ENCODE measurements at places on chromosomes 11 and 22.

DNA sequence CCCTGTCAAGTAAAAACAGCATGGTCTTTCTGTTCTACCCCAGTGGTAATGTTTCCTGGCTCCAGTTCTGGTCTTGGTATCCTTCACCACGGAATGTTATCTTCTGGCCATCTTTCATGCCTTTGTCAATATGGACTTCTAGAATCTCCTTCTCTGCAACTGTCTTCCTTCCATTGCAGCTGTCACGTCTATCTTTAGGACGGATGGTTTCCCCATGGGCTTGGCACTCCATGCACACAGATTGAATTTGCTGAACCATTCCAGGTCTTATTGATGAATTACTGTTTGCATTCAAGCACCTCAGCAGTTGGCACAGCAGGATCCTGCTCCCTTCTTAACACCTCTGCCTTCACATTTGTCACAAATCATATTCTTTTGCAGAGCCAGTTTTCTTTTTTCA, 44.9 kb upstream of the SLC25A18 start:
- DNase-seq, result no peak

DNA sequence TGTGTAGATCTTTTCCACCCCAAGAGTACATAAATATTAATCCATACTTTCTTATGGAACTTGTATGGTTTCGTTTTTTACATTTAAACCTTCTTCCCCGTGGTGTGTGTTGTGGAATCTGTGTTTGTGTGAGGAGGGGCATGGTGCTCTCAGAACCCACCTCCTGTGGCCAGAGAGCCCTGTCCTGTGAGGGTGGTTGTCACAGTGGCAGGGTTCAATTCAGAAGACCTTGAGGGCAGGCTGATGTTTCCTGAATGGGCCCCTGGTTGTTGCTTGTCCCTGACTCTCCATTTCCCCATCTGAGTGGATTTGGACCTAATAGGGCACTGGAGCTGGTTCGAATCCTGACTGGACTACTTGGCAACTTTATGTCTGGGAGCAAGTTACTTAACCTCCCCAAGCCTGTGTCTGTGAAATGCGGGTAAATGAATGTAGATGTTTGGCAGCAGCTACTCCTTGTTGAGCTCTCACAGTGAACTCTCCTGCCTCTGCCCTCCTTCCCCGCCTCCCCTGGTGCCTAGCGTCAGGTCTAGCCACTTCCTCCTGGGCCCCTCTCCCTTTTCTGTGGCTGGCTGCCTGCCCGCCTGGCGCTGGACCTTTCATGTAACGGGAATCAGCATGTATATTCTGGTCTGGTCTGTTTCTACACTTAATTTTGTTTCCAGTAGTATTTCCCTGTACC, 7.3 kb downstream of the NEAT1 start:
- DNase-seq, result no peak

DNA sequence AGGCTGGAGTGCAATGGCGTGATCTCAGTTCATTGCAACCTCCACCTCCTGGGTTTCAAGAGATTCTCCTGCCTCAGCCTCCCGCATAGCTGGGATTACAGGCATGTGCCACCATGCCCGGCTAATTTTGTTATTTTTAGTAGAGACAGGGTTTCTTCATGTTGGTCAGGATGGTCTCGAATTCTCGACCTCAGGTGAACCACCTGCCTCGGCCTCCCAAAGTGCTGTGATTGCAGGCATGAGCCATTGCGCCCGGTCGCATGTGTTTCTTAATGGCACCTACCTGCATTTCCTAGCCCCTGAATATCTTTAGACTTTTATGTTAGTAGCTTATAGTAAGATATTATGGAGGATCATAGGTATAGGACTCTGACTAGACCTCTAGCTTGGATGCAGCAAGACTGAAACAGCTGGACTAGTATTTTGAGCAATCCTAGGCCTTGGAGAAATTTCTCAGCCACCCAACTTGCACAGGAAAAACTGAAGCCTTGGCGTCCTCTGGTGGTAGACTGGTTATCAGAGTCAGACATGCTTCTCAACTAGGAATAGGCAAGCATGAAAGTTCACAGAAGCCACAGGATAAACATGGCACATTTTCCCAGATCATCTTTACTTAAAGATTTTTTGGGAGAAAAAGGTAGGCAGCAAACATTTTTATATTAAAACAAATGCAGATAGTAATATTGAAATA, 22.7 kb upstream of the C1QTNF4 start:
- DNase-seq, result peak; percentile 29

DNA sequence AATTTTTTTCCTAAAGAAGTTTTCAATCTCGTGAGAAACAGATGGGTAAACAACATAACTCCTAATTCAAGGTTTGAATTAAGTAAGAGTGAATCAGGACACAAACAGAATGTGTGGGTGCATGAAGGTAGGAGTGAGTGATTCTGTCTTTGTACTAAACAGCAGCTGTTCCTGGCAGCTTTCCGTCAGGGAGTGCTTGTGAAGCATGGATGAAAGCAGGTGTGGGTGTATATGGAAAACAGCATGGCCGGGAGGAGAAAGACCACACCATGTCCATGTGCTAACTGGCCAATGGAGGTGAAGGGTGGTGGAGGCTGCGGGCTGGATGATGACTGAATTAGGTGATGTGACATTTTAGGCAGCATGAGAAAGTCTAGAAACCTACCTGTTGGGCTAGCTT, 49.6 kb downstream of the BARX2 start:
- no peak for DNase-seq

DNA sequence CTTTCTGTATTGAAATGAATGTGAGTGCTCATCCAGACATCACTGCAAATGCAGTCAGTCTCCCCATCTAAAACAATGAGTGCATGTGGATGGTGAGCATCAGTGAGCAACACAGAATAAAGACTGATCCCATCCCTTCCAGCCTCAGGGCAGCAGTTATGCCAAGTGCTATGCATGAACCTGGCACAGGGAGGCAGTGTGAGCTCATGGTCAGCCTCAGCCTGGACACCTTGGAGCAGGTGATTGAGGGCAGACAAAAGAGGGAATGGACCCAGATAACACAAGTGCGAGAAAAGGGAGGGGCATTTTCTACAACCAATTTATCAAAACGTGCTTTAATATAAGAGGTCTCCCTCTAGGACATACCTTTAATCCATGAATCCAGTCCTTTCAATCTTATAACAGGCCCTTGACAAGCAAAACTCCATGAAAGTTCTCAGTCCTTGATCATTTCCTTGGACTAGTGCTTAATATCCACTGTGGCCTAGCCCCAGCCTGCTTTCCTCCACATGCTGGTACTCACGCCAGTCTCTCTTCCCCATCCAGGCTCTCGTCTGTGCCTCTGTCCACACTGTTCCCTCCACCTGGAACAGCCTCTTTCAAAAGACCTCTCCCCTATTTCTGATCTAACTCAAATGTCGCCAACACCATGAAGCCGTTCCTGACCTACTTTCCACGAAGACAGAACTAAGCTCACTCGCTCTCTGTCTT, 50.5 kb upstream of the LRRC55 start:
- DNase-seq, result peak; percentile 63

GRCh38 chr11:47187723-47188122, 1.5 kb upstream of the PACSIN3 start:
- no peak for DNase-seq

- DNase-seq, result no peak
Measured at GRCh38 chr11:30313580-30313979, 9.3 kb upstream of the ARL14EP start.

DNA sequence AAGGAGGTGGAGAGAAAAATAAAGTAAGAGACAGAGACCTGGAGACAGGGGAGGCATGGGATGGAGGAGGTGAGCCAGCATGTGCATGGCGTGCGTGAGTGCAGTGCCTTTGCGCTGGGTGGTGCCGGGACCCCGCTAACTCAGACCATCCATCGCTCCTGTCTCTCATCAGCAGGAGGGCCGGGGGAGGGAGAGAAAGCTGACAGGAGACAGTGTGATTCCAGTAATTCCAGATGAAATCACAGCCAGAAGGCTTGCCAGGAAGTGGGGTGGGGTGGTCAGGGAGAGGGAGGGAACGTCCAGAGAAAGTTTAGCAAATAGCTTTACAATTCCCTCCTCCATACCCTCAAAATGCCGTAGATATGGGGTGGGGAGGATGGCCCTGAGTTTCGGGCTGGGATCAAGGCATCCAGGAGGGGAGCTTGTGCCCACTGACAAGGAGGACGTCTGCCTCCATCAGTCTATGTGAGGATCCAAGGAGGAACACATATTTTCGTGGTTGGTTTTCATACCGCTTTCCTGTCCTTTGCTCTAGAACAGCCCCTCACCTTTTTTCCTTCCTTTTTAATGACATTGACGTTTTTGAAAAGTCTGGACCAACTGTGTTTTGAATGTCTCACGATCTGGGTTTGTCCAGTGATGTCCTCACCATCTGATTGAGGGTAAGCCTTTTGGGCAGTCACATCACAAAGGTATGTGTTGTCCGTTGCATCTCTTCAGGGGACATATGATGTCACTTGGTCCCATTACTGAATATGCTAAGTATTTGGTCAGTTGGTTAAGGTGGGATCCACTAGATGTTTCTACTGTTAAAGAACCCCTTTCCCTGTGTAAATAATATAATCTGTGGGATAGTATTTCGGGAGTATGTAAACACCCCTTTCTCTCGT, 567.3 kb downstream of the MIAT start:
- DNase-seq, result no peak

DNA sequence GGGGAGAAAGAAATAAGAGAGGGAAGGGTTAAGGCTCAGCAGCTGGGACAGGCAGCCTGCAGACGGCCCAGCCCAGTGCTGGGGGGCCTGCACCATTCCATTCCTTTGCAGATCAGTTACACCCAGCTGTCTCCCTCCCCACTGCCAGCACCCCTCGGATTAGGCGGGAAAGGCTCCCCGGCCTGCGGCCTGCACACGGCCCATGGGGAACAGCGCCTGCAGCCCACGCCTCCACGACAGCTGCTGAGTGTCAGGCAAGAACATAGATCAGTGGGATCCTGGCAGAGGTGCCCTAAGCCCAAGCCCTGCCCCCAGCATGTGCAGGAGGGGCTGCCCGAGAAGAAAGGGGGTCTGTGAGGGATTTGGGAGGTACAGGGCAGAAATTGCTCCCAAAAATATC, 65.8 kb upstream of the MYOD1 start:
- DNase-seq, result no peak

DNA sequence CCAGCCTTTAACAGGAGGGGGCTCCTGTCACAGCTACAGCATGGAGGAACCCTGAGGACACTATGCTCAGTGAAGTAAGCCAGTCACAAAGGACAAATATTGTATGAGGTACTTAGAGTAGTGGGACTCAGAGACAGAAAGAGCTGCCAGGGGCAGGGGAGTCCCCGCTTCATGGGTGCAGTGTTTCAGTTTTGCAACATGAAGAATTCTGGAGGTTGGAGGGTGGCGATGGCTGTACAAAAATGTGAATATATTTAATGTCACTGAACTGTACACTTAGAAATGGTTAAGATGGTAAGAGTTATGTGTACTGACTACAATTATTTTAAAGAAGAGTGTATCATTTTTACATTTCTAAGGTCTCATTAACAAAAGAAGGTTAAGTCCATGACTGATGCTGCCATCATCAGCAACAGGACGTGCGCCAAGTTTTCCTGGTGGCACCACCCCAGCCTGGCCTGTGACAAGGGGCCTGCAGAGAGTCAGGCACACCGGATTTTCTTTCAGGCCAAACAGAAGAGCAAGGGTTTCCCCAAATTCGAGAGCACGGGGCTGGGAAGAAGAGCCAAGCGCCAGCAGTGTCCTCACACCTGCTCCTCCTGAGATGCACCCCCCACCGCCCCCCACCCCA, 22.1 kb downstream of the YPEL1 start:
- DNase-seq, result no peak

GRCh38 chr22:37544955-37545702, 15.2 kb upstream of the CDC42EP1 start:
- no peak for DNase-seq

GRCh38 chr11:73343076-73343873, 32.9 kb upstream of the RELT start:
- DNase-seq, result no peak

DNA sequence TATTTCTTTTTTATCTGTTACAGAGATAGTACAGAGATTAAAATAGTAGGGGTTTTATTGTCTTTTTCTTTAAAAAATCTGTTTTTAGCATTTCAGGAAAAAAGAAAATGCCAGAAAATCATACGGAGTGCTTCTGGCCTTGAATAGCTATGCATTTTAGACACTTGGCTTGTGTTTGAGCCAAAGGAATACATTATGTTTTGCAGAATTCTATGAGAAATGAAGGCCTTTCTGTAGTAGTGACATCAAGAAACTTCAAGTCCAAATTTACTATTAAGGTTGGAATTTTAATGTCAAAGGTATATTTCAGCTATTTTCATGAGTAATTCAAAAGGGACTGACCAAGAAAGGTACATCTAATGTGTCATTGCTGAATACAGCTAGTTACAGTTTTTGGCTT, 56.3 kb upstream of the DDI1 start:
- no peak for DNase-seq

DNA sequence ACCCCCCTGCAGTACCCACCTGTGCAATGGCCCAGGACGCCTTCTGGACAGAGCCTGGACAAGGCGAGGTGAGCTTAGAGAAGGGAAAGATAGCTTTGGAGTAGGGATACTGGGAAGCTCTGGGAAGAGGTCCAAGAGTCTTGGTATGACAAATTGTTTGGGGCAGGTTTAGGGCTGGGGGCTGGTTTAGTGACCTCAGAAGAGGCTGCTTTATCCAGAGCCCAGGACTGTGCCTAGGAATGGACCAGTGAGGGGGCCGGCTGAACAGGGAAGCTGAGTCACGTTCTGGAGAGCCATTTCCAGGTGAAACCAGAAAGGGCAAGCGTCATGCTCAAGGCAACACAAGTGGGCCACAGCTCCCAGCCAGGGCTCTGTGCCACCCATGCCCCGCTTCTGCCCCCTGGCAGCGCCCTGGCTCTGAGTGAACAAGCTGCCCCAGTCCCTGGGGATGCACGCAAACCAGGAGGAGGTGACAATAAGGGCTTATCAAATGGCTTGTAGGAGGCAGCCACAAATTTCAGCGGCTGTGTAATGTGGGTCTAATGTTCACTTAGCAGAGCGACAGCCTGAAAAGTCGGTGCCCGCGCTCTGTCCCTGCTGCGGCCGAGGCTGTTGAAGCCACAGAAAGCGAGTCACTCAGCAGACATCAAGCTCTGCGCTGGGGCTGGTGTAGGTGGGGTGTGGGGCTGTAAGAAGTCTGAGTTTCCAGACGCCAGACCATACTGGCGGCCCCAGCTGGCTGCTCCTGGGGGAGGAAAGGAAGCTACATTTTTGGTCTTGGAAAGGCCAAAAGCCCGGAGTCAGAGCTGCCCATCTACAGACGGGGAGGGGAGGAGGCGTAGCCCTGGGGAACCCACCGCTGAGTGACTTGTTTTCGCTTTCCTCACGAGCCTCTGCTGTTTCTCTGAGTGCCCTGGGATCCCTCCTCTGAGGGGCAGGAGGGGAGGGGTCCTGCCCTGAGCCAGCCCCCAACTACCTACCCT, 18.3 kb upstream of the SYT7 start:
- no peak for DNase-seq

DNA sequence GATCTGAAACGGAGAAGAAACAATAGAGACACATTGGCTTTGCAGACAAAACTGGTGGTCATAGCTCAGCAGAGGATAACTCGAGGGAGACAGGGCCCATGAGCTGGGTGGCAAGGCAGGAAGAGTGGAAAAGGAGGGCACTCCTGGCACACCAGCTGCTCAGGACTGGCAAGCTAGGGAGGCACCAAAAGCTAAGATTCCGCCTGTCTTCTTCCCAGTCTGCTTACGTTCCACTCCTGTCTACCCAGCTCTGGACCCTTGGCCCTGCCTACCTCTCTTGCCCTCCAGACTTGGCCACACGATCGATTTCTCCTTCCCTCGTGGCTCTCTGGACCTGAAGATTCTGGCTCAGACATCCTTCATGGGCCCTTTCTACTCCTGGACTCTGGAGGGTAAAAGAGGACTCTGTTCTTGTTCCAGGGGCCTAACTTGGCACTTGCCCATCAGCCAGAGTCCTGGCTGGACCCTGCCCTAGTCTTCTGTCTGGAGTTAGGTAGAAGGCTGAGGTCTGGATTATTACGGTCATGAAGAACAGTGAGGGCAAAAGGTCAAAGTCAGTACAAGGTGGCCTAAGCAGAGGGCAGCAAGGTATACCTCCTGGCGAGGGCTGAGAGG, 115.2 kb upstream of the PITPNB start:
- DNase-seq, result no peak
